ENCODE measurements at places on chromosomes 6 and 20. TPM values are rescaled to one million over a fixed set of nuclear protein-coding genes. Genes with fewer than 3 reads are reported as not detected.
A peak's percentile ranks its signal among the peaks of the same experiment; 100 is the strongest.

GRCh38 chr6:54244430-54244829 lies 63.8 kb upstream of the TINAG start:
- peak; percentile 24 for DNase-seq

DNA sequence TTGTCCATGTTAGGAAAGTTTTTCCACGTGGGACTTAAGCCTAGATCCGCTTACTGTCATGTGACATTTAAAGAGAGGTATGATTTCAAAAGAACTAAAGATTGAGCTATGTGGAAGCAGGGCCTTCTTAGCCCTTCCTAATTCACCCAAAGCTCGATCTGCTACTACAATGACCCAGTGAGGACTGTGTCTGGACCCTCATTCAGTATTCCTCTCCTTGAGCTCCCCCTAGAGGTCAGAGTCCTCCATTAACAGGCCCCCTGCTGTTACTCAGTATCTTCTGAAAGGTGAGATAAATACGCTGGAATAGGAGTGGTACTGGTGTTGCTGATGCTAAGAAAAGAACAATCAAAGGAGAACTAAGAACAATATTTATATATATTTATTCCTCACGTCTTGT lies 414.0 kb downstream of the GJA1 start:
- peak; percentile 73 for DNase-seq

GRCh38 chr6:3755637-3756545 lies 4.4 kb upstream of the PXDC1 start:
- no peak for DNase-seq

DNA sequence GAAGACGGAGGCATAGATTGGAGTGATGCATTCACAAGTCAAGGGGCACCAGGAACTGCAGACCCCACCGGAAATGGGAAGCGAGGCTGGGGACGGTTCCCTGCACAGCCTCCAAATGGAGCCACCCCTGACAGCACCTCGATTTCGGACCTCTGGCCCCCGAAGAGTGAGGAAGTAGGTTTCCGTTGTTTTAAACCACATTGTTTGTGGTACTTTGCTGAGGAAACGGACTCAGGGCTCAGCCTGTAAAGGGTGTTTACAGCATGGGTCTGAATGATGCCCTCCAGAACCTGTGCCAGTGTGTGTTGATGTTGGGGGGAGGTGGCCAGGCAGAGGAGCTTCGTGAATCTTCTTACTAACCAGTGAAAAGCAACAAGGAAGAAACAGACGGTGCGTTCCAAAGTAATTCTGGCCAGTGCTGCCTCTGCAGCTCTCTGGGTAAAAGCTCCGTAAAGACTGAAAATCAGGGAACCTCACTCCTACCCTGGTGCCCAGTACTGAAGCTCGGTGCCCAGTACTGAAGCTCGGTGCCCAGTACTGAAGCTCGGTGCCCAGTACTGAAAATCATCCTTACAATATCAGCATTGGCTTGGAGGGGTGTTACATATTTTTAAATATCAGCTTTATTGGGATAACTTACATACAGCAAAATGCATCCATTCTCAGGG lies 30.1 kb upstream of the CCR6 start:
- DNase-seq, result no peak

DNA sequence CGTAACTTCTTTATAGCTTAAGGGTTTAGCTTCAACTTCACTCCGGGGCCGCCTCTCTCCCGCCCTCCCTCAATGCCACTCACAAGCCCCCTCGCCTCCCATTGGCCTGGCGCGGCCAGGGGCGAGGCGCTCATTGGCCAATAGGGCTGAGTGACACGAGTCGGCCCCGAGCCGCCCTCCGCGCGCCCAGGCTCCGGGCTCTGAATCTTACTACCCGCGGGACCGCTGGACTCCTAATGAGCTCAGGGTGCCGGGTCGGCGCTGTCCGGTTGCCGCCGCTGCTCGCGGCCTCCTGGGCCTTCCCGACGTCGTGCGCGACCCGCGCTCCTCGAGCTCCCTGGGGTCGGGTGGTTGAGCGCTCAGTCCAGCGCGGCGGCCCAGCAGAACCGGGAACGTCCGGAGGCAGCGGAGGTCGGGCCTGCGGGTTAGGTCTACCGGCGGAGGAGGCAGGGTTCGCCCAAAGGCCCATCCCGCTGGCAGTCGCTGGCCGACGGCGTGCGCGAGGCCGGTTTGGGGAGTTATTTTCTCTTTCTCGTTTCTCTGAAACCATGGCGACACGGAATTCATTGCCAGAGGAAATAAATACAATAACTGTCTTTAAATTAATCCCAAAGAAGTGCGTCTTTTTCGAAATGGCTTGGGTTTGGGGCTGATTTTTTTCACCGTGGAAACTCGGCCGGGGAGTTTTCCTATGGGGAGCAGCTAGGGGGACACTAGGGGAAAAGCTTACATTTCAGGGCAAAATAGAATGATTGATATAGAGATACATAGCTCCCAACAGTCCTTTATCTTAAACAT lies at the start of gene SIM1:
Gene SIM1 (minus strand): TSS at position 19 of the 798 bp plus-strand sequence. CDS start 1,453 bp downstream, outside the sequence.
- peak; percentile 59 for DNase-seq

Gene PABPC1L
- 4.7 TPM for total RNA-seq

Gene ADGRB3
- not detected for total RNA-seq

Data from IMR-90 (cell line).